ENCODE measurements at places on chromosomes 13 and 19.
A peak's percentile ranks its signal among the peaks of the same experiment; 100 is the strongest.

DNA sequence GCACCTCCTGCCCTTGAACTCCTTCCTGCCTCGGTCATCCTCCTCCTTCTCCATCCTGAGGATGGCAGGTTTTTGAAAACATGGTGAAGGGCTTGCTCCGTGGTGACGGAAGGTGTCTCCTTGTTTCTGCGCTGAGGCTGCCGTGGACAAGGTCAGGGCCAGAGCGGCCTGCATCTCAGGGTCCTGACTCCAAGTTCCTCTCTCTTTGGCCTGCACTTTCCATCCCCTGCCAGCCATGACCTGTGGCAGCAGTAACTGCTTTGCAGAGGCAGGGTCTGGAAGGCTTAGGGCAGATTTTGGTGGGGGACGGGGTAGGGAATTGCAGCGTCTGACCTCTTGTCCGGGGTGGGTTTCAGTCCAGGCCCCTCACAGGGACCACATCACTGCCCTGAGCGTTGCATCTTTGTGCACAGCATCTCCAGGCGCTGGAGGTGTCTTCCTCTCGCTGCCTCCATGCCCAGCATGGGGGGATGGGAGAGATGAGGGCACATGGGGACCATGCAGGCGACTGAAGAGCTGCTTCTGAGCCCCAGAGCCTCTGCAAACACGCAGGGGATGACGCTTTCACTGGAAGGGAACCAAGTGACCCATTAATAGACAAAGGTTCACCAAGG is 216.8 kb downstream of the TEX29 start:
- no peak for DNase-seq

DNA sequence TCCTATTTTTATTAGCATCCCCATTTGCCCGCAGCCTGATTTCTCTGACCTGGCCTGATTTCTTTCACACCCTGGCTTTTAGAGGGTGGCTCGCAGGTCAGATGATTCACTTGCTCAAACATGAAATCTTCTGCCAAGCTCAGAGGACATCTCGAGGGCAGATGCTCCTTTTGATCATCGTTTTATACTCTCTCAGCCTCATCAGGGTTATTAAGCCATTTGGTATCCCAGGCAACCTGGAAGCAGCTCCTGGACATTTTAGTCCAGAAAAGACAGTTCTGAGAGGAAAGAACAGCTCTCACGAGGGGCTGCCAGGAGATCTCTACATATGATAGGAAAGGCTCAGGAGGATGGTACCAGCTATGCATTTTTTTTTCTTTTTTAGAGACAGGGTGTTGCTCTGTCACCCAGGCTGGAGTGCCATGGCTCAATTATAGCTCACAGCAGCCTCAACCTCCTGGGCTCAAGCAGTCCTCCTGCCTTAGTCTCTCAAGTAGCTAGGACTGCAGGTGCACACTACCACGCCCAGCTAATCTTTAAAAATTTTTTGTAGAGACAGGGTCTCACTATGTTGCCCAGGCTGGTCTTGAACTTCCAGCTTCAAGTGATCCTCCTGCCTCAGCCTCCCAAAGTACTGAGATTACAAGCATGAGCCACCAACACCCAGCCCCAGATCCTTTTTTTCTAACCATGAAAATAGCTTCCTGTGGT is 165.4 kb downstream of the KATNAL1 start:
- DNase-seq: no peak

DNA sequence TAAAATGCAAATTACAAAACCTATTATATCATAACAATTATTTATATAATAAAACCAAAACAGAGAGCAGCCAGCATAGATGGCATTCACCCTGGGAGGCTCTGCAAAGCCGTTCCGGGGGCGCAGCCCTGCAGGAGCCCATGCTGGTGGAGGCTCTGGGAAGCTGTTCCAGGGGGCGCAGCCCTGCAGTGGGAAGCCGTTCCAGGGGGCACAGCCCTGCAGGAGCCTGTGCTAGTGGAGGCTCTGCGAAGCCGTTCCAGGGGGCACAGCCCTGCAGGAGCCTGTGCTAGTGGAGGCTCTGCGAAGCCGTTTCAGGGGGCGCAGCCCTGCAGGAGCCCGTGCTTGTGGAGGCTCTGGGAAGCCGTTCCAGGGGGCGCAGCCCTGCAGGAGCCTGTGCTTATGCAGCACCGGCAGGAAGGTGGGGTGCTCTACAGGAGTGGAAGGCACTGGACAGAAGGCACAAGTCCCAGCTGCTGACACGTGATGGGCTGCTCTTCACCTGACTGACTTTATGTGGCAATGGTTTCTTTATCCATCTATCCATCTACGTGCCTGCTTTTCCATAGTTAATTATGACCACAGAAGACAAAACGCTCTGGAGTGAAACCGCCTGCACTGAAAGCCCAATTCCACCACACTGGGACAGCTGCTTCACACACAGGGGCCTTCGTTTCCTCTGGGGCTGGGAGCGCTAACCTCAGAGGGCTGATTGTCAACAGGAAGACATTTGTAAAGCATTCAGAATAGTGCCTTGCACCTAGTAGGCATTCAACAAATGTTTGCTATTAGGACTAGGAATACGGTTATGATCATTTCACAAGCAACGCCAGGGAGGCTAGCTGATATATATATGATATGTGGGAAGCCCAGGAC is 23.7 kb downstream of the PCID2 start:
- no peak for DNase-seq

GRCh38 chr13:43884222-43884621 is 4.5 kb downstream of the LACC1 start:
- no peak for DNase-seq

- no peak for DNase-seq
Measured at GRCh38 chr13:66113882-66114526, 1116.1 kb downstream of the PCDH9 start.

DNA sequence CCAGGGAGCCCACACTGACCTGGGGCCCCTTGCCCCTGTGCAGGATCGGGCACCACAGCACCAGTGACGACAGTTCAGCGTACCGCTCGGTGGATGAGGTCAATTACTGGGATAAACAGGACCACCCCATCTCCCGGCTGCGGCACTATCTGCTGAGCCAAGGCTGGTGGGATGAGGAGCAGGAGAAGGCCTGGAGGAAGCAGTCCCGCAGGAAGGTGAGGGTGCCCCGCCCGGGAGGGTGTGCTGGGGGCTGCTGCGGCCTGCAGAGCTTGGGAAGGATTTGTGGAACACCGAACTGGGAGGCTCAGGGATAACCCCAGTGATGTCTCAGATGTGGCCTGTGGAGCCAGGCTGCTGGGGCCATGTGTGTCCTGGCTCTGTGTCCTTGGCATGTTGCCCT is 4.2 kb downstream of the B3GNT8 start:
- DNase-seq: no peak

GRCh38 chr13:99860745-99861144 is 110.8 kb downstream of the ZIC5 start:
- DNase-seq: no peak

- DNase-seq: no peak
Measured at GRCh38 chr19:29708554-29709439, 6.3 kb downstream of the C19orf12 start.

GRCh38 chr13:67224148-67224846 is 5.8 kb downstream of the PCDH9 start:
- peak; percentile 21 for DNase-seq

DNA sequence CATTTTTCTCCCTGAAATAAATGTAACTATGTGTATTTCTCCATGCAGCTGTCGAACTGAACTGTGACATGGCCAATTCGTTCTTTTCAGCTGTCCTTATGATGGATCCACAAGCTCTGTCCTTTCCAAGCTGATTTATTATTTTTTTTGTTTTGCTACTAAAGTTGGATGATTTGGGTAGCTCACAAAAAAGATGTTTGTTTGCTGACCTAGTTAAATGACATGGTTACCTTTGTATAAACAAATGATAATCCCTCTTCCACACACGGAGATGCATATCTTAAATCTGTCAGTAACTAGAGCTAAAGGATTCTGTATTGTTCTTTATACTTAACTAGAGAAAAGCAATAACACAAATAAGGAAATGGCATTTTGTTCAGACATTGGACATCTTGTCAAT is 884.3 kb upstream of the PCDH20 start:
- no peak for DNase-seq

- no peak for DNase-seq
Measured at GRCh38 chr19:49437231-49437630, 4.1 kb downstream of the SLC17A7 start.

DNA sequence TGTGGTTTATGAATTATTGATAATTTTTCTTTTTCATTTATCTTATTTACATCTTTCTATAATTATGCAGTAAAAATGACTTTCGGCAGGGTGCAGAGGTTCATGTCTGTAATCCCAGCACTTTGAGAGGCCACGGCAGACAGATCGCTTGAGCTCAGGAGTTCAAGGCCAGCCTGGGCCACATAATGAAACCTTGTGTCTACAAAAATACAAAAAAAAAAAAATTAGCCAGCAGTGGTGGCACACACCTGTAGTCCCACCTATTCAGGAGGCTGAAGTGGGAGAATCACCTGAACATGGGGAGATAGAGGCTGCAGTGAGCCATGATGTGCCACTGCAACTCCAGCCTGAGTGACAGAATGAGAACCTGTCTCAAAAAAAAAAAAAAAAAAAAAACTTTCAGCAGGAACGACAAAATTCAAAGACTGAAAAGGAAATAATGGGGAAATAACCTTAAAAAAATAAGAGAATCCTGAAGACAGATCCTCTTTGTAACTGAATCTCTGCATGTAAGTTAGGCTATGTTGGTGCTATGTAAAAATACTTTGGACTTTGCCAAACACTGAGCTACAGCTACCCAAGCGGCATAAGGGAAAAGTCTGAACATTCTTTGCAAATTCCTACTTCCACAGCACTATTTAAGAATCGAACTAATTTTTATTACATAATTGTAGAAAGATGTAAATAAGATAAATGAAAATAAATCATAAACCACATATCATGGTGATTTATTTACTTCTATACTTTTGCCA is 36.7 kb upstream of the WDFY2 start:
- DNase-seq: no peak
